Epithelial cell of umbilical artery (primary cell): ENCODE measurements at places on chromosomes 3 and 15. TPM values are rescaled to one million over a fixed set of nuclear protein-coding genes. Genes with fewer than 3 reads are reported as not detected.

The GOLGA8R gene
- total RNA-seq = 0.97 and 1.4 TPM in 2 replicates

The GPR27 gene
- total RNA-seq = under 0.01 TPM in 1 of 2 replicates, not detected in the other

The GRK7 gene
- not detected in 2 replicates for total RNA-seq

The FMN1 gene
- under 0.01 and 0.15 TPM in 2 replicates for total RNA-seq

The DISP2 gene
- total RNA-seq = under 0.01 and 0.15 TPM in 2 replicates

The SOX2 gene
- total RNA-seq = not detected in 2 replicates

The NME9 gene
- not detected in 2 replicates for total RNA-seq

The CFAP20DC gene
- 1.7 and 1.9 TPM in 2 replicates for total RNA-seq

The PRTG gene
- 2.9 and 4.7 TPM in 2 replicates for total RNA-seq

The CLSTN2 gene
- not detected in 2 replicates for total RNA-seq

The ITGA11 gene
- total RNA-seq = under 0.01 and 0.76 TPM in 2 replicates

The TMEM45A gene
- 2.3 and 3.6 TPM in 2 replicates for total RNA-seq
